Brain (organoid and tissue), 16 donors: ENCODE measurements at places on chromosomes 12 and 14.

DNA sequence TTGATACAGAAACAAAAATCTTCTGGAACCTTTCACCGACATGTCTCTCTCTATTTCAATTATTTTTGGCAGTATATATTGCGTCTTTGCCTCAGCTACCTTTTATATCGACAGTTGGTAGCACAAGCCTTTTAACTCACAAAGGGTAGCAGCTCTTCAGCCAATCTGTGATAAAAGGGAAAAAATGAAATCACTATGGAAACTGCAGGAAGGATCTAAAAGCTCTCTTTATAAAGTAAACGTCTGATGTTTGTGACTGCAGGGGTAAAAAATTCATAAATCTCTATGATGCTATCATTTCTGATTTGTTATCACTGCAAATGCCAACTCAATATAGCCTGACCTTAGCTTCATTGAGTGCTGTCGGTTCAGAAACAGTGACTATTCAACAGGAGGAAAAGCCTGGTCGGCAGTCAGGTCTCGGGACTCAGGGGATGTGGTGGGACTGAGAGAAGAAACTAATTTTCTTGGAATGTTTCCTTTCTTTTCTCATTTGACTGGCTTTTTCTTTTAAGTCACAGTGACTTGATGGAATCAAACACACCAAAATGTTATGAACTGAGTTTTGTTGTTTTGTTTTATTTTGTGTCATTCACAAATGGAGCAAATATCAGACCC, 5.9 kb upstream of the RMST start:
- DNase-seq, result peak; percentile 89

- DNase-seq, result no peak
Measured at GRCh38 chr14:102633906-102634595, 41.6 kb downstream of the RCOR1 start.

GRCh38 chr12:9389796-9390195, 181.6 kb upstream of the PZP start:
- DNase-seq, result no peak

GRCh38 chr14:53526200-53526599, 373.1 kb upstream of the DDHD1 start:
- no peak for DNase-seq

DNA sequence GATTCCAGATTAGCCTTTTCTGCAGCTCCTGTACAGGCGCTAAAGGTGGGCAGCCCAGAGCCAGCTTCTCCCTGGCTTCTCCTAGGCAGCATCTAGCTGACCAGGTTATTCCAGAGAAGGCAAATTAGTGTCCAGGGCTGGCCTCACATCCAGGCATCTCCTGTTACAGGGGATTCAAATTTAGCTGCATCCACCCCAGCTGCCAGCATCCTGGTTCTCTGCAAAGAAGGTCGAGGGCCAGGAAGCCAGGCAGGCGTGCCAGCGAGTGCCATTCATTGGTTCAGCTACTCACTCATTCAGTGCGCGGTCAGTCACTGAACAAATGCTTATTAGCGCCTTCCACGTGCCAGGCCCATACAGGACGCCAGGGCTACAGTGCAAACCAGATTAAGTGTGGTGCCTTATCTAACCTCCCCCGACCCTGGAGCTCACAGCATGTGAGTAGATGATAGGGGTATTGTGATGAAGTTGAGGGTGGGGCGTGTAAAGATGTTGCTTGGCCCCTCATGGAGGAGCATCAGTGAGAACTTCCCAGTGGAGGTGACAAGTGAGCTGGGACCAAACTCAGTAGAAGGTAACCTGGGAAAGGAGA, 15.7 kb upstream of the FAM222A start:
- DNase-seq, result no peak

DNA sequence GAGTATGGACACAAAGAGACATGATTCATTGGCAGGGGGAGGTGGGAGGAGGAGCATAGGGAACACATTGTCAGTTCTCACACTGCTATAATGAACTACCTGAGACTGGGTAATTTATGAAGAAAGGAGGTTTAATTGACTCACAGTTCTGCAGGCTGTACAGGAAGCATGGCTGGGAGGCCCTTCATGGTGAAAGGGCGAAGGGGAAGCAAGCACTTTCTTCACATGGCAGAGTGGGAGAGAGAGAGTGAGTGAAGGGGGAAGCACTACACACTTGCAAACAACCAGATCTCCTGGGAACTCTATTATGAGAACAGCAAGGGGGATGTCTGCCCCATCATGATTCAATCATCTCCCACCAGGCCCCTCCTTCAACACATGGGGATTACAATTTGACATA, 391.8 kb downstream of the BMP4 start:
- DNase-seq, result no peak

DNA sequence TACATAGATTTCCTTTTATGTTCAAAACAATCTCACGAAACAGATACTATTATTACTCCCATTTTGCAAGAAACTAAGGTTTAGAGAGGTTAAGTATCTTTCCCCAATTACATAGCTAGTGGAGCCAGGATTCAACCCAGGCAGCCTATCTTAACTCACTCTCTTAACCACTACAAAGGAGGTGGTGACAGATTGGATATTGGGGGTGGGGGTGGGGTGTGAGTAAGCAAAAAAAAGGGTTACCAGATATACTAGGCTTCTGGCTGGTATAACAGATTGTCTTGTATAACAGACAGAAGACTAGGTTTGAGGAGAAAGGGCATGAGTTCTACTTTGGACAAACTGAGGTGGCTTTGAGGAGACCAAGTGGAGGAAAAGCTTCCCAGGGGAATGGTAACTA, 2.1 kb downstream of the GMFB start:
- DNase-seq, result no peak

DNA sequence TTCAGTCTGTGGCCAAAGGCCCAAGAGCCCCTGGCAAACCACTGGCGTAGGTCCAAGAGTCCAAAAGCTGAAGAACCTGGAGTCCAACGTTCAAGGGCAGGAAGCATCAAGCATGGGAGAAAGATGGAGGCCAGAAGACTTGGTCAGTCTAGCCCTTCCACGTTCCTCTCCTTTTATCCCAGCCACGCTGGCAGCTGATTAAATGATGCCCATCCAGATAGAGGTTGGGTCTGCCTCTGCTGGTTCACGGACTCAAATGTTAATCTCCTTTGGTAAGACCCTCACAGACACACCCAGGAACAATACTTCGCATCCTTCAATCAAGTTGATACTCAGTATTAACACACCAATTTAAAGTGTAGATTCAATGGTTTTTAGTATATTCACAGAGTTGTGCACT, 21.1 kb upstream of the OS9 start:
- DNase-seq, result no peak

DNA sequence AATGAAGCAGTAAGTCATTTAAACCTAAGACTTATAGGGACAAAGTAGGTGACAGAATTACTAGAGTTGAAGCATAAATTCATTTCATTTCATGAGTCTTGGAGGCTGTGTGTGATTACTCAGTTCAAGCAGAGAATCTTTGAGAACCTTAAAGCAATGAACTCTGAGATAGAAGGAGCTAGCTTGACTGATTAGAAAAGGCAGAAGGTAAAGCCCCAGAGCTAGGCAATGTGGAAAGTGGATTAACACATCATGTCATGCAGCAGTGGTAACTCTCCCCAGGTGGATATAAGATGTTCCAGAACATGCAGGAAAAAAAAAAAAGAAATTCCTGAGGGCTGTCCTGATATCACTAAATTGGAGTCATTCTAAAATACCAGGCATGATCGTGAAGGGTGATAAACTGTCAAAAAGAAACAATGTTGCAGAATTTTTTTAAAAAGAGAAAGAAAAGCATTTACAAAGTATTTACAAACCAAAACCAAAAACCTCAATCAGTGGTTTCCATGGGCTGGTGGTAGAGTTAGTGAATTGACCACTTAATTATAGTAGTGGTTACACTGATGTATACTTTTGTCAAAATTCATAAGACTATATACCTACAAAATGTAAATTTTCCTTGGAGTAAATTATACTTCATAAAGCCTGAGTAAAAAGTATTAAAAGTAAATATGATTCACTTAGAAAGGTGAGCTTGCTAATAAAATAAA, 12.7 kb upstream of the SLC16A7 start:
- DNase-seq, result no peak
